ENCODE measurements at places on chromosomes 7 and 10.

DNA sequence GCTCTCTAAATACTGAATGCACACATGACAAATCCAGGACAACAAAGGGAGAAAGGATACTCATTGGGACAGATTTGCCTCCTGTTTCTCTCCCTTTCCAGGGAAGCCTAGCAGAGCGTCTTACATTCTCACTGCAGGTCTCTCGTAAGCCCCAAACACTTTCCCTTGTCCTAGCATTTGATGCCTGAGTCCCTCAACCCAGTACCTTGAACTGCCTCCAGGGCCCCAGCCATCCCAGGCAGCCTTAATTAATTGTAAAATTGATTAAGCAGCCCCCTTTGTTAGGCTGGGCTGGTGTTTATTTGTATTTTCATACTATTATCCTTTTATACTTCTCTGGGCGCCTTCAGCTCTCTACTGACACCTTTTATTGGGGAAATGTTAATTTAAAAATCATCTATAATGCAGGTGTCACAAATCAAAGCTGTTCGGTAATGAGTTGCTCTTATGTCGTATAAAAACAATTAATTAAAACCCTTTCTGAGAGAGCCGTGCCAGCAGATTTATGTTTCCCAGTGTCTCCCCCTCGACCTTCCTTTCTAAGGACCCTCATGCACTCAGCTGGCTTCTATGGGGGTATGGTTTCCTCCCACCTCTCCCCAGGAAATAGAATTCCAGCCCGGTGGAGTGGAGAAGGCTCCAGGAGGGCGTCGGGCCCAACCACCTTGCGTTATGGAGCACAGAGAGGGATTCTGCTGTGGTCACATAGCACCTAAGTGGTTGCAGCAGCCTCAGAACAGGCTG, 243.8 kb downstream of the RPS24 start:
- DNase-seq = no peak

DNA sequence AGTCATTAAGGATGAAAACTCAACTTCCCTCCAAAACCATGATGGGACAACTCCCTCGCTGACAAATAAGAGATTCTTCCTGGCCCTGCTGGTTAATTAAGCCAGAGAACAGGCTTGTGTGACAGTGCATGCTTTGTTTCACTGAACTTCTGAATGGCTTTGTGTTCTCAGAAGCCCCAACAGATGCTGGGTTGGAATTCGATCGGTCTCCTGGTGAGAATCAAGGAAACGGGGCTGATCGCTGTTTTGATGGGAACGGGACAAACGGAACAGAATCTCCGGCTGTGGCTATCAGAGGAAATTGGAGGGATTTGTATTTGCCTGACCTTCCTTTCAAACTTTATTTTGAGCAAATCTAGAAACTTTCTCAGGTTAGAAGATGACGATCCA, 145.0 kb downstream of the RNF216 start:
- DNase-seq = no peak

DNA sequence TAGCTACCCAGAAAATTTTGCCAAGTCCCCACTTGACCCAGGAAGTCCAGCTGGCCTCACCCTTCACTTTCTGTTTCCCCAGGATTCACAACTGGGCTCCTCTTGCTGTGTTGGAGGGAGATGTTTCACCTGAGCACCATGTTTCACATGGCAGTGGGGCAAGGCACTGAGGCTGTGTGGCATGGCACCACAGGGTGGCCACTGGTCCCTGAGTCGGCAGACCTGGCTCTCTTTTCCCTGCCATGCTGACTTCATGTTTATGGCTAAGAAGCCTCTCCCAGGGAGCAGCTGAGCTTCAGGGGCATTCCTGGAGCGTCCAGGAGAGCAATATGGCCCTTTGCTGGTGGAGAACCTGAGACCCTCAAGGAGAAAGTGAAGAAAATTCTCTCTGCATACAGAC, 266.9 kb downstream of the RPS24 start:
- no peak for DNase-seq

DNA sequence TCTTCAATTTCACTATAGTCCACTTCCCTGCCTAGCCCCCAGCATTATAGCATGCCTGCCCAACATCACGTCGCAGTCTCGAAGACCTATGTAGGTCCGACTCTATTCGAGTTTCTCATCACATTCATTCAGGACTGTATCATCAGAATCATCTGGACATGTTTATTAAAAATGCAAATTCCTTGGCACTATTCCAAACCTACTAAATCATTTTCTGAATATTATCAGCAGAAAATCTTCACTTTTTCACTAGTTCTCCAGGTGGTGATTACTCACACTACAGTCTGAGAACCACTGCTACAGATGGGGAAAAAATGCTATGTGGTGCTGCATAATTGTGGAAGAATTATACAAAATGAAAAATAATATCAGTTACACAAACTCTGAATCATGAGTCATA, 29.3 kb upstream of the ETV1 start:
- DNase-seq = no peak

DNA sequence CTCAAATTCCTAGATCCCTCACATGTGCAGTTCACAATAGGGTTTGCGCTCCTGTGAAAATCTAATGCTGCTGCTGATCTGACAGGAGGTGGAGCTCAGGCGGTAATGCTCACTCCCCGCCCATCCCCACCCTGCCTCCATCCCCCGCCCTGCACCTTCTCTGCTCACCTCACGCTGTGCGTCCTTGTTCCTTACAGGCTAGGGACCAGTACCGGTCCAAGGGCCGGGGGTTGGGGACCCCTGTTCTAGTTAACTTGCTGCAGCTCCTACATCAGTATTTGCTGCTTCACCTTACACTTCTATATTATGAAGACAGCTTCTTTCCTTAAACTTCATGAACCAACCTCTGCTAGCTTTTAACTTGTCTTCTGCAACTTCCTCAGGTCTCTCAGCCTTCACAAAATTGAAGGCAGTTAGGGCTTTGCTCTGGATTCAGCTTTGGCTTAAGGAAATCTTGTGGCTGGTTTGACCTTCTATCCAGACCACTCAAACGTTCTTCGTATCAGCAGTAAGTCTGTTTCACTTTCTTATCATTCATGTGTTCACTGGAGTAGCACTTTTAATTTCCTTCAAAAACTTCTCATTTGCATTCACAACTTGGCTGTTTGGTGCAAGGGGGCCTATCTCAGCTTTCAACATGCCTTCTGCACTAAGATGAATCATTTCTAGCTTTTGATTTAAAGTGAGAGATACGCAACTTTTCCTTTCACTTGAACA, 1.7 kb upstream of the TNKS2 start:
- peak; percentile 61 for DNase-seq

- DNase-seq = peak; percentile 62
Measured at GRCh38 chr7:144027070-144027469, 21.7 kb upstream of the OR2A5 start.

DNA sequence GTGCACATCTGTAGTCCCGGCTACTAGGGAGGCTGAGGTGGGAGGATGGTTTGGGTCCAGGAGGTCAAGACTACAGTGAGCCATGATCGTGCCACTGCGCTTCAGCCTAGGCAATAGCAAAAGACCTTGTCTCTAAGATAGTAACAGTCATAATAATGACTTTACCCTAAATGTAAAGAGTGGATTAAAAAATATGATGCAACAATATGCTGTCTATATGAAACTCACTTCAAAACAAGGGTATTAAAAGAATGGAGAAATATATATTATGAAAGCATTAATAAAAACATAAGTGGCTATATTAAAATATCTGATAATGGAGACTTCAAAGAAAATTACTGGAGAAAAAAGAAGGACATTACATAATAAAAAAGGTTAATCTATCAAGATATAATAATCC, 5.7 kb downstream of the GNA12 start:
- no peak for DNase-seq

DNA sequence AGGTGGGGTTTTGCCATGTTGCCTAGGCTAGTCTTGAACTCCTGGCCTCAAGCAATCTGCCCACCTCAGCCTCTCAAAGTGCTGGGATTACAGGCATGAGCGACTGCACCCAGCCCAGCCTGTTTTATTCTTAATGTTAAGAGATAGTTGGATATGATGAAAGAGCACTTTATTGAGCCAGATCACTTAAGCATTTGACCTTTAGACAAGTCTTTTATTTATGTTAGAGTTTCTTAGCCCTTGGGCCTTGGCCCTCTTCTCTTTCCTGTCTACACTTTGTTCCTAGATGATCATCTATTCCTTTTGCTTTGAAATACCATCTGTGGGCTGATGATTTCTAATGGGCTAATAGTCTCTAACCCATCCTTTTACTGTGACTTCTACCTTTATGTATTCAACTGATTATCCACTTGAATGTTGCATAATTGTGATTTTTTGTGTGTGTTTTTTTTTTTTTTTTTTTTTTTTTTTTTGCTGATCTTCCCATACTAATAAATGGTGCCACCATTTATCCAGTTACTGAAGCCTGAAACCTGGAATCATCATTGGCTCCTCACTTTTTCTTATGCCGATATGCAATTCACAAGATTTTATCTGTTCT, 34.8 kb downstream of the BTRC start:
- DNase-seq = no peak

DNA sequence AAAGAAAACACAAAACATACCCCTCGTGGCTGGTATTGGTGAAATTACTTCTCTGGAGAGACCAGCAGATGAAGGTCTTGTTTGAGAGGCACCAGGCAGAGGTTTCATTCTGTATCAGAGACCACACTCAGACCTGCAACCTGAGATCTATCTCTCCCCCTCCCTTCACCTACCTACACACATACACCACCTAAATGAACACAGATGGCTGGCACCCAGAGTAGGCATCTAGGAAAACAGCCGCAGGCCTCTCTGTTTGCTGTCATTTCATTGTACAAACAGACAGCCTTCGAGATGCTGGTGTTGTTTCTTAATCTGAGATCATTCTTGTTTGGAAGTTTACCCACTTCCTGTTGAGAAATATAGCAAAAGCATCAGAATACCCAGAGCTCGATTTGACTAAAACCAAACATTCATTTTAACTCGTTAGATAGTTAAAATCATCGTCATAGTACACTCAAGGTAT, 173.9 kb upstream of the SLC25A13 start:
- peak; percentile 94 for DNase-seq

GRCh38 chr10:92604841-92605240, 11.9 kb downstream of the KIF11 start:
- DNase-seq = no peak

- no peak for DNase-seq
Measured at GRCh38 chr10:1406132-1406966, 331.0 kb downstream of the ADARB2 start.

GRCh38 chr10:47406870-47407691, 23.0 kb upstream of the ZNF488 start:
- DNase-seq = peak; percentile 94

DNA sequence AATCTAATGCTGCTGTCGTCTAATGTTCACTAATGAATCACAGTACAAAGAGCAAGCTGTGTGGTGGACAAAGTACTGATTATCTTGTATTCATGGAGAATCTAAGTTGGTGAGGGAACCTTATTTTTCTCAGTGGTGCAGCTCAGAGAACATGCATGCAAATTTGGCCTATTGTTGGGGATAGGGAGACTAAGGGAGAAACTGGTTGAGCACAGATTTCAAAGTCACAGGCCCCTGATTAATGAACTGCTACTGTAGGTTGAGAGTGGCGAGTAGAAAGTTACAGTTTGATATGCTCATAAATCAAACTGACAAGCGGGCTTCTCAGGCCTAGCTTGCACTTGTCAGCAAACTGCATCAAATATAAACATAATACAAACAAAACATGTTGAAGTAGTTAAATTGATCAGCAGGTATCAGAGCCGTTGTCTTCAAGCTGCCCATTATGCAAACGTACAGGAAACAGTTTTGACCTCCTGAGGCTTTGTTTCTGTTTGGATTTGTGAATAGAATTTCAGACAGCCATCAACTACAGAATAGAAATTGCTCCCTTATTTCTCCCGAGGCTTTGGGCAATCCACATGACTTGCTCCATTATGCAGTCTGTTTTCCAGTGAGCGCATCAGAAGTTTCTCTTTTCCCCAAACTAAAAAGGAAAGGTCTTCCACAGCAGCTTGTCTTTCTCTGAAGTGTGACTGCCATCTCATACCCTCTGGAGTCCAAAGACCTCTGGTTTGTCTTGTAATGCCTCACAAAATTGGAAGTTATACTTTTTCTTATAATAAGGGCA, 215.8 kb downstream of the FOXP2 start:
- no peak for DNase-seq

- no peak for DNase-seq
Measured at GRCh38 chr7:80187727-80188126, 53.1 kb downstream of the GNAI1 start.

DNA sequence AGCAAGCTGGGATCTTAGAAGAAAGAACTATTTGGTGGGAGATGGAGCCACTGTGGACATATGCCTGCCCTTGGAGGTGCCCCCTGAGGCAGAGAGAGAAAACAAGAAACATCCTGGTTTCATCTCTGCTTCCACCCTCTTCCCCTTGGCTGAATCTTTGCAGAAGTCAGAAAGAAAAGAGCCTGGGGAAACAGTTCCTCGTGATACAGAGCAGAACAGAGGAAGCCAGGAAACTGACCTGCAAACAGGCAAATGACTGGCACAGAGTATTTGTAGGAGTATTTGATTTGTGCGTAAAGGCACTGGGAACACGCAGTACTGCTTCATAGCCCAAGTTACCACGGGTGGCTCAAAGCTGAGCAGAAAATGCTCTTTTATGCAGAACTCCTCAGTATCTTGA, 7.0 kb upstream of the KEL start:
- no peak for DNase-seq

- no peak for DNase-seq
Measured at GRCh38 chr10:21417172-21417712, 108.2 kb downstream of the SKIDA1 start.

DNA sequence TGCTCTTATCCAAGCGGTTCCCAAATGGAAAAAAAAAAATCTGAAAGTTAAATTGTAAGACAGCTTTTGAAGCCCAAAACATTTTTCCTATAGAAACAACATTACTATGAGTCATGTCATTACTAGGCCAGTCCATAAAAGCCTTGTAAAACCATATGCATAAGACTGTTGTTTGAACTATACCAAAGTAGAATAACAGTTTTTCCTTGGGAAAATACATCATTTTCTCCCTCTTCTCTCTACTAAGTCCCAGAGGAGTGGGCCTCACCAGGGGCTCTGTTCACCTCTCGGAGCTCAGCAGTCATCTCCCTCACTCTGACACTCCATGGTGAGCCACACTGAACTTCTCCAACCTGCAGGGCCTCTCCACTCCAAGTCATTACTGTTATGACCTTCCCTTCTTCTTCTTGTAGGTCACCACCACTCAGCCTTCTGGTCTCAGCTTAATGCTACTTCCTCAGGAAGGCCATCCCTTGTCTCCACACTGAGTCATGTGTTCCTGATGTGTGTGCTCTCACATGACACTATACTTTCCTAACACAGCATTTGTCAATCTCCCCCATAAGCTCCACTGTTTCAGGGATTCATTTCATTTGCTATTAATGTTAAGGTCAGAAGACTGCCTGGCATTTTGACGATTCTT, 32.5 kb downstream of the ZNF438 start:
- DNase-seq = no peak

DNA sequence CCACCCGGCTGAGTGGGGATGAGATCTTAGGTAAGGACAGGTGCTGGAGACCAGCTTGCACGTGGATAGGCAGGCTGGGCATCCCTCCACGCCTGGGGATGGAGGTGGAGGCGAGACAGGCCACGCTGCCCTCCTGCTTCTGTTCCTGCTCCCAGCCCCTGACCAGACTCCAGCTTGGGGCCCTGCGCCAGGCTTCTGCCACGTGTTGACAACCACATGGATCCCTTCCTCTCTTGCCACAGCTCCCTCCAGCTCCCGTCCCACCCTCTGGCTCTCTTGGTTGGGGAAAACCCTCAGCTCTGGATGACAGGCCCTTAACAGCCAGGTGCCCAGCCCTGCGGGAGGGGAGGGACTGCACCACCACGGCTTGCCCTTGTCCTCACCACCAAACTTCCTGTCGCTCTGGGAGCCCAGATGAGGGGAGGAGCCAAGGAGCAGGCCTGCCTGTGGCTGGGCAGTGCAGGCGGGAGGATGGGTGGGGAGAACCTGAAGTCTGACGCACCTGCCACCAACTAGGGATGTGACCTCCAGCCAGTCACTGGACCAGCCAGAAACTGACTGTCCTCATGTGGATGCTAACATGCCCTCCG, 36.0 kb downstream of the KCNH2 start:
- DNase-seq = peak; percentile 96

All from DMS53 (cell line).